ENCODE measurements at places on chromosomes 5 and 9. TPM values are rescaled to one million over a fixed set of nuclear protein-coding genes. Genes with fewer than 3 reads are reported as not detected.
A peak's percentile ranks its signal among the peaks of the same experiment; 100 is the strongest.

ARL14EPL gene
- total RNA-seq = not detected

UGT3A2 gene
- total RNA-seq = not detected

ISL1 gene
- not detected for total RNA-seq

FAM221B gene
- total RNA-seq = not detected

PCDHGA11 gene
- 0.33 TPM for total RNA-seq

FOXD4 gene
- total RNA-seq = 0.21 TPM

CDC20B gene
- total RNA-seq = 0.31 TPM

C9orf50 gene
- not detected for total RNA-seq

SREK1 gene
- total RNA-seq = 92.2 TPM

DNA sequence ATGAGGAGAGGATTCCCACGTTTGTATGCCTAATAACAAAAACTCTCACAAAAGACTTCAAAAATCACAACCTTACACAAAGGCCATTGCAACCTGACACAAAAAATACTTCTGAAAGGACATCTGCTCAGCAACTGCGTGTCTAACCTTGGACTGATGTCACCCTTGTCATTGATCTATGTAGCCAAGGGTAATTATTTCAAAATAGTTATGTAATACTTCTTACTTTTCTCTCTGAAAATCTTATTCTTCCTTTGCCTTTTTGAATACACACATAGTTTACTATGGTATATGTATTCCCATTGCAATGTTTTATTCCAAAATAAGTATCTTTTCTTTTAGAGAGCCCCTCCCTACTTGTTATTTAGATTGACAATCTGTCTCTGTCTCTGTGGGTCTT, 355.3 kb downstream of the MSX2 start:
- H3K36me3 ChIP-seq = no peaks in the 10 kb centered on the region
- no peak overlapping the region for H3K27ac ChIP-seq
- no peaks in the 10 kb centered on the region for H3K27me3 ChIP-seq
- no peaks in the 10 kb centered on the region for H3K4me1 ChIP-seq

- no peaks in the 10 kb centered on the region for H3K4me1 ChIP-seq
- DNase-seq = no peak
- H3K27ac ChIP-seq = no peak overlapping the region
- H3K4me3 ChIP-seq = no peak overlapping the region
These were observed 151.1 kb upstream of the CDKN2B start for GRCh38 chr9:22160221-22160620.

DNA sequence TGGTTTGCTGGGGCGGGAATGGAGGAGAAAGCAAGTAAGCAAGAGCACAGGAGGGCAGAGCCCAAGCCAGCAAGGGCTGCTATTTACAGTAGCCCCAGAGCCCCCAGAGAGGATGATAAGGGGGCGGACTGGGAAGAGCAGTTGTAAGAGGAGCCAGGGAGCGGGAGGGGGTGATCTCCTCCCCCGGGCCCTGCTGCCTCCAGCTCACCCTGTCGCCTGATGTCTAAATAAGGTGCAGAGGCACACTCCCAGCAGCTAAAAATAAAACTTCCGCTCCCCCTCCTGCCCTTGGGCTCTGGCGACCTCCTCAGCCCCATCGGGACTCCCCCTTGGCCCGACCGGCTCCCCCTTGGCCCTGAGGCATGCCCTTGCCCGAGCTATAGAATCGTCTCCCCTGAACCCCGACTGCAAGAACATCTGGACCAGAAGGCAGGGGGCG, 14.4 kb upstream of the CCDC69 start:
- H3K36me3 ChIP-seq = no peaks in the 10 kb centered on the region
- H3K4me3 ChIP-seq = no peak overlapping the region
- no peak for DNase-seq

DNA sequence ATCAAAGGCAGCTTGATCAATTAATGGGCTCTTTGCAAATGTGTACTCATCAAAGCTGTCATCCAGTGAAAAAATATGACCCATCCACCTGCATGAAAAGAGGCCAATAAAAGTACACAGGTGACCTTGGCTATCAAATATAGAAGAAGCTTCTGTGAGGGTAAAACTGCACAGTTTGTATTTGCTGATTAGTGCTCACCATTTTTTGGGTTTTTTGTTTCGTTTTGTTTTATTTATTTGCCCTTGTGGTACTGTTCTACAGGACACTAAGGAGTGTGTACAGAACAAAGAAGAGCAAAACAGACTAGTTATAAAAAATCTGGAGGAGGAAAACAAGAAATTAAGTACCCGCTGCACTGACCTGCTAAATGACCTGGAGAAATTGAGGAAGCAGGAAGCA, 101.3 kb downstream of the CNTLN start:
- H3K36me3 ChIP-seq = no peaks in the 10 kb centered on the region
- no peak overlapping the region for H3K27ac ChIP-seq
- DNase-seq = no peak
- H3K4me1 ChIP-seq = no peaks in the 10 kb centered on the region

- H3K4me1 ChIP-seq = no peaks in the 10 kb centered on the region
- H3K36me3 ChIP-seq = peaks cover 6% of the 10 kb centered on the region
- H3K27me3 ChIP-seq = peaks cover 25% of the 10 kb centered on the region
These were observed 113.1 kb upstream of the PCSK1 start for GRCh38 chr5:96546120-96546519.

GRCh38 chr9:101309139-101309538, 75.7 kb downstream of the BAAT start:
- H3K4me3 ChIP-seq = no peak overlapping the region
- no peaks in the 10 kb centered on the region for H3K36me3 ChIP-seq
- H3K4me1 ChIP-seq = no peaks in the 10 kb centered on the region
- H3K27me3 ChIP-seq = peaks cover 31% of the 10 kb centered on the region
- no peak for DNase-seq
- no peak overlapping the region for H3K27ac ChIP-seq

DNA sequence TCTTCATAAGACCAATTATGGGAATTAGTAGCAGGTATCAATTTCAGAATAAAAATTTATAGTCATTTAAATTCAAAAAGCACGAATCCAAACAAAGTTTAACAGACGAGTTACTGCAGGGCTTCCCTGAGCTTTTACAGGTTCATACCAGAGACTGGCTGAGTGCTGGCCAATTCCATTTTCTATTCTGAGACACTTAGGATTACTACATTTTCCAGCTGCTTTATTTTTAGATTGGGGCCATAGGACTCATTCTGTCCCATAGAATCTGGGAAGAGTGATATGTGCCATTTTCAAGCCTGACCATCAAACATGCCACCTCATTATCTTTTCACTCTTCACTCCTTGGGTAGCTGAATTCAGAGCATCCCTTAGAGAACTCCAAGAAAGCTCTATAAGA, 410.7 kb downstream of the DNAH5 start:
- H3K36me3 ChIP-seq = no peaks in the 10 kb centered on the region
- no peak overlapping the region for H3K27ac ChIP-seq
- no peaks in the 10 kb centered on the region for H3K4me1 ChIP-seq
- H3K27me3 ChIP-seq = no peaks in the 10 kb centered on the region
- no peak overlapping the region for H3K4me3 ChIP-seq

DNA sequence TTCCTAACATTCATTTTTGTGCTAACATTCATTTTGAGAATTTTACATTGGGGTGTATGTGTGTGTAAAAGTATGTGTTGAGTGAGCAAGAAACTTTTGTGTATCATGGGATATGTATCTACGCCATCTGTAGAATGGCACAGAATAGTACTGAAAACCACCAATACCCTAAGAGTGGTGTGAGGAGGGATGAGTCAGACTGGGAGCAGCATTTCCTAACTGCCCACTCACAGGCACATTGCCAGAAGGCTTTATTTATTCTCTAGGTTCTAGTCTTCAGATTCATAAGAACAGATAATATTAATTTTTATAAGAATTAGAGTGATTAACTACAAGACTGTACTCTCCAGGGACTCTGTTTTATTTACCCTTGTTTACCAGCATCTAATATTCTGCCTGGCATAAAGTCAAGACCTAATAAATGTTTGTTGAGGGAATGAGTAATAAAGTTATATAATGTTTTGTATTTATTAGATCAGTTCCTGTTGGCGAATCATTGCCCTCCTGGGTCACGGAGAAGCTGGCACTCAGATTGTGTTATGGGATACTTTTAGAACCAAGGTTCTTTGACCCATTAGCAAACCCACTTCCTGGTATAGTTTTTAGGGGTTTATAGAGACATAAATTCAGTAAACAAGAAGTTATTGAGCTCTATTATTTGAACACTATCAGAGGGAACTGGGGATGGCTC, 159.1 kb upstream of the PPP2R2B start:
- no peak overlapping the region for H3K27ac ChIP-seq
- no peaks in the 10 kb centered on the region for H3K4me1 ChIP-seq
- peaks cover 27% of the 10 kb centered on the region for H3K27me3 ChIP-seq
- no peak for DNase-seq
- H3K4me3 ChIP-seq = no peak overlapping the region

DNA sequence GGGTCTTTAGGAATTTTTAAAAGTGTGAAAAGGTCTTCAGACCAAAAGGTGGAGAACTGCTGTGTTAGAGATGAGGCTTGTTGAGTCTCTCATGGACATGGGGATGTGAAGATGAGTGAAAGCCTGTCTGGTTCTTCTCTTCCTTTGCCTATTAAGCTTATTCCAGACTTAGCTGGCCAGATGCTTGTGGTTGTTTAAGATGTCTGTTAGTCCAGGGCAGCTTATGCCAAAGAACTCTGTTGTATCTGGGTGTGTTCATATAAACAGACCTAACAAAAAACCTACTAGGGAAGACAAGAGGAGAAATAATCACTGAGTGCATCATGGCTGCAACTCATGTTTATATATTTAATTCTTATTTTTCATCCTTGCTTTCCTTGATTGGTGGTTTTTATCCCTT, 57.5 kb upstream of the NCS1 start:
- no peak for DNase-seq
- peaks cover 23% of the 10 kb centered on the region for H3K4me1 ChIP-seq
- no peaks in the 10 kb centered on the region for H3K27me3 ChIP-seq
- H3K4me3 ChIP-seq = no peak overlapping the region
- H3K36me3 ChIP-seq = peaks cover 11% of the 10 kb centered on the region

DNA sequence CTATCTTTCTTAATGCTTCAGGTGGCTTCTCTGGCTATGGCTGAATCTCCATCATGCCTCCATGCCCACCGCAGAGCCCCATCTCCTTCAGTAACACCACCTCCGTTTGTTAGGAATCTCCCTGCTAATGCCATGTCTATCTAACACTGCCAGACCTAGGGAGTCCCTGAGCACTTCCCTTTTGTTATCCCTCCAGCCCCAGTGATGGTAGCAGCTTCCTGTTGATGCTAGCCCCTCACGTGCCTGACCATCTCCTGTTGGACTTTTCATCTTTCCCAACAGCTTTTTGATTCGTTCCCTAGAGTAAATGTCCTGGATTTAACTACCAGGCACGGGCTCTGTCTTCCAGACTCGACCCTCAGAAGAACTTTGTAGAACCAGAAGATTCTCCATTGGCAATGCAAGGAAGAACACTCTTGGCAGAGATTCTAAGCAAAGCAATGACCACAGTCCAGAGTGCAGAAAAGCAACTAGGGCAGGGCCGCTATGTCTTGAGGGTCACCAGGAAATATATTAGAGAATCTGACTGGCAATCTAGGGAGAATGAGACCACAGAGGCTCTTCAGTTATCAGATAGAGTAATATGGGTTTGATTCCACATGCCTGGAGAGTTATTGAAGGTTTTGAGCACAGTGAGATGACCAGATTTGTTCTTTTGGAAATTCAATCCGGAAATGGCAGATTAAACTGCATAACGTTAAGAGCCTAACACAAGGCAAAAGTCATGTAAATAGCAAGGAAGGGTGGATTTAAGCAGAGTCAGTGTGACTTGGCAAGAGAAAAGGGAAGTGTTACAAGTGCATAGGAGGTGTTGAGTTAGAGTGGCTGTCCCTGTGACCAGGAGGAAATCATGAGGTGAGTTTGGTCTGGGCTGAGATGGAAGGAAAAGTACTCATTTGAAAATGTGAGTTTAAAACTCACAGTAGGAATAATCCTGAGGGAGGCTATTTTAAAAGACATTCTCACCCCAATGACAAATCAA, 555.2 kb downstream of the ACTL7B start:
- H3K36me3 ChIP-seq = no peaks in the 10 kb centered on the region
- no peak overlapping the region for H3K4me3 ChIP-seq
- no peaks in the 10 kb centered on the region for H3K4me1 ChIP-seq
- H3K27me3 ChIP-seq = no peaks in the 10 kb centered on the region
- H3K27ac ChIP-seq = no peak overlapping the region

DNA sequence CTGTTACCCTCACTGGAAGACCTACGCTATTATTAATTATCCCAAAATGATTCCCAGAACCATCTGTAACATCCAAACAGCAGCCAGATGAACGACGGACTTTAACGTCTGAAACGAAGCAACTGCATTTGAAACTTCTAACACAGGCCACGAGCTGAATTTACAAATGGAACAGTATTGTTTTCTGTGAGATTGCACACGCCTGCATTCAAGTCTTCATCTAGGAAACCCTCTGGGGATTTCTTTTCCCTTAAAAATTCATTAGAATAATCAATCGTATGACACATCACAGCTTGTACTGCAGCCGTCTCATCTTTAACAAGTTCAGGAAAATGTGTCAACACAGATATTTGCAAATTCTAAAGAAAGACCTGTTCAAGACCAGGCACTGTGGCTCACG, 80.2 kb downstream of the MYO10 start:
- H3K4me3 ChIP-seq = no peak overlapping the region
- no peak for DNase-seq
- no peaks in the 10 kb centered on the region for H3K4me1 ChIP-seq
- H3K27ac ChIP-seq = no peak overlapping the region
- H3K36me3 ChIP-seq = no peaks in the 10 kb centered on the region
- no peaks in the 10 kb centered on the region for H3K27me3 ChIP-seq

DNA sequence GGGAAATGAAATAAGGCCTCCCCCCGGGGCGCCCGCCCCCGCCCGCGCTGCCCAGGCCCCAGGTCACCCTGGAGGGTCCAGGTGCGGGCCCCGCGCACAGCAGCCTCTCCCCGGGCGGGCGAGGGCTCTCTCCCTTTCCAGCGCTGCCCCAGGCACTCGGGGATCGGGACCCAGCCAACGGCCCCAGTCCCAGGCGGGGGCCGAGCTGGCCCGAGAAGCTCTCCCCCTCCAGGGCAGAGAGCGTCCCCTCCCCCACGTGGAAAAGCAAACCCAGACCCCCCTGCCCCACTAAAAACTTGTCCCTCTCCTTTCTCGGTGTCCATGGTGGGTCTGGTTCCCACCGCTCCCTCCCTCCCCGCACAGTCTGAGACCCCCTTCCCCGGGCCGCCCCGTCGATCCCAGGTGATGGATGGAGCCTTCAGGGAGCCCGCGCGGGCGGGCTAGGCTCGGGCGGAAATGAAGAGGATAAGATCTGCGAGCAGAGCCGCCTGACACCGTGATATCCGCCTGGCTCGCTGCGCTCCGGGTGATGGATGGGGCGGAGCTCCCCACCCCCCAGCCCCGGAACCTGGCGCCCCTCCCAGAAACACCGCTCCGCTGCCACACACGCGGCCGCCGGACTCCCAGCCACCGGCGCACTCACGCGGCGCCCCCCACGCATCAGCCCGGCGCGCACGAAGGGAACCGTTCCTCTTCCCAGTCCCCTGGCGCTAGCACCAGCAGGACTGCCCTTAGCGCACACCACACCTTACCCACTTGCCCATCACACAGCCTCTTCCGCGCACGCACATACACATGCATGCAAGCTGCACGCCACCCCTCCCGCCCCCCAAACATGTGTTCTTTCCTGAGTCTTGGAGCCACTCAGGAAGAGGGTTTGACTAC, 81.7 kb upstream of the ZBTB43 start:
- peak; percentile 82 for DNase-seq
- H3K4me1 ChIP-seq = peaks cover 45% of the 10 kb centered on the region
- peak overlapping the region; percentile 88 for H3K4me3 ChIP-seq
- H3K27ac ChIP-seq = peak overlapping the region; percentile 75

Measured in natural killer cell treated with Interleukin-12 subunit alpha and Interleukin-12 subunit beta and Interleukin-15 and Interleukin-18, amount 100 ng/mL, for 72 hours (primary cell).